ENCODE measurements at places on chromosomes 2 and 18.

DNA sequence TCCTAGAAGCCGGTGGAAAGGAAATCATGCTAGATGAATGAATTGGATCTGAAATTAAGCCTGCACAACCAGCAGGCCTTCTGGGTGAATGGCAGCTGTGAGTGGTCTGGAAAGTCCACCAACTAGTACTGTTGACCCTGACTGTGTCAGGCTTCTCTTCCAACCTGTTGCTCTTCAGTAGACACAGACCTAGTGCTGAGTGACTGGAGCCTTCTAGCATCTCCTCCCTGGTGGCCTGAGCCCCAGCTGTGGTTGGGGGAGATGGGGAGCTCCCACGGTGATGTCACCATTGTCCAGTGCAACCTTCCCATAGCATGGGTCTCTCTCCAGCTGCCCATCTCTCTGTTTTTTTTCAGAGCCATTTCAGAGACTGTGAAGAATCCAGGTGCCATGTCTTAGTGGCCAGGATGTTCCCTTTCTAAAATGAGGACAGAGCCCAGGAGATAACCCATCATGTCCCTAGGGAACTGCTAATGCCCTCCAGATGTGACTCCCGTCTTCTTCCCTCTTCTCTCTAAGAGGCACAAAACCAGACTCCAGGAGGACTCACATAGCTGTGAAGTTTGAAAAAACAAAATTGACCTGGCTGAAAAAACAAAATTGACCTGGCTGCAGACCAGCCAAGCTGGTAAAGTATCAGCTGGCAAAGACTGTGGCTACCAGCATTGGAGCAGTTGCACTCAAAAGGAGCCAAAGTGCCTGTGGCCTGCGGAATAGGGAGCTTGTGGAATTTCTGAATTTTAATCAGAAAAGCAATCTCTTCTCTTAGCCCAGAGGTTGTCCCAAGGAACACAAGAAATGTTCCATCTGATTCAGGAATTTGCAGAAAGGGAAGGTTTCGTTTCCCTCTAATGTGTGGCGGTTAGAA lies 67.4 kb upstream of the RPL31 start:
- DNase-seq: no peak

DNA sequence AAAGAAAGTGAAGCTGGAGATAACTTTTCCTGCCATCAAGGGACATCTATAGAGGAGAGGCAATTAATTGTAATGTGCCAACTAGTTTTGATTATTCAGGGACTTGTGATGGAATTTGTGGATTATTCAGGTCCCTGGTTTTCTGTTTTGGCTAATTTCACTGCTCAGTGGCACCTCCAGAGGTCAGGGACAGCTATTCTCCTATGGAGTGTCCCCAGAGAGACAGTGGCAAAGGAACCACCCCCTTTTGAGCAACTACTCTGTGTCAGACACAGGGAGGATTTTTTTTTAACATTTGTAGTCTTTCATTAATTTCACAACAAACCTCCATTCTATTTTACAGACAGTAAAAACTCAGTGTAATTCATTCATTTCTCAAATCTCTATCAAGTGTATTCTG lies 206.0 kb upstream of the SPRED2 start:
- no peak for DNase-seq

DNA sequence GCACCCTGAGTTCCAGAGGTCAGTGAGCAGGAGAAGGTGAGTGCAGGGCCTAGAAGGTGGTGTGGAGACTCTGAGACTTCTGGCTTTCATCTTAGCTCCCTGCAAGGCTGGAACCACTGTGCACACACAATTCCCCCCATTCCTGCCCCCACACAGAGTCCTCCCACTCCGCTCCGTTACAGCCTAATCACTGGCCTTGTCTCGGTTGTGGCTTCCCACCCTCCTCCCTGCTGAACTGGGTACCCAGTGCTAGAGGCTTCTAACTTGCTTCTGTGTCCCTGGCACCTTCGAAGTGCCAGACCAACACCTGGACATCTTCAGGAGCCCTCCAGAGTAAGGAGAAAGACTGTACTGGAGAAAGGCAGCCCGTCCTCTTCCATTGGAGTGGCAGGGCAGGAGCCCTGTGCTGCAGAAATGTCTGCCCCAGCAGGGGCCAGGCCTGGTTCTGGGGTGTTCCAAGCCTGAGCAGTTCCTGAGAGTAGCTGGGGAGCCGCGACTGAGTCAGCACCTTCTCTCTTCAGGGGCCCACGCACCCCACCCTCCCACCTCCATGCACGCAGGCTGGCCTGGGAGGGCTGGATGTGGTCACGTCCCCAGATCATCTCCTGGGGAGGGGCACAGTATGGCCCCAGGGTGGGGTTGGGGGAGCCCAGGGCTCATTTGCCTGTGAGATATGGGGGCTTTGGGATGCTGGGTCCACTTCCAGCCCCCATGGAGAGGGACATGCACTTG lies 23.4 kb downstream of the CROCC2 start:
- DNase-seq: no peak

- DNase-seq: no peak
Measured at GRCh38 chr2:156124458-156124857, 208.1 kb downstream of the NR4A2 start.

DNA sequence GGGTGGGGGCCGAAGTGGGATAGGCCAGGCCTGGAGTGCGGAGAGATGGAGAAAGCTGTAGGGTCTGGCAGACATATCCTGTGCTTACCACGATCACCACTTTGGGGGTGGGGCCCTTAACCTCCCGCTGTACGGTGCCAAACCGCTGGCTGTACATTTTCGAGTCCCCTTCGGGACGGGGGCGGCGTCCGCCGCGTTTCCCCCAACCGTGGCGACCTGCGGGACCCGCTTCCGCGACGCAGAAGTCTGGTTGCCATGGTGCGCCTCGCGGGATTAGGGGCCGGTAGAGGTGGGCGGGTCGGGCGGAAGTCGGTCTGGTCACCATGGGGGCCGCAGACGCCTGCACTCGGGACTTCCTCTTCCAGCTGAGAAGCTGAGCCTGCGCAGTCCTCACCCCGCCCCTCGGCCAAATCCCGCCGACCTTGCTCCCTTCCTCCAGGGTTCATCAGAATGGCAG lies at the start of gene CFAP53:
TSS of gene CFAP53 (minus strand) at position 248 of the 457 bp plus-strand sequence. CDS start at position 157, 91 bp downstream.
- peak; percentile 35 for DNase-seq

GRCh38 chr18:62812242-62812641 lies 96.9 kb downstream of the PHLPP1 start:
- no peak for DNase-seq

GRCh38 chr18:48820483-48821250 lies 130.1 kb downstream of the SMAD7 start:
- no peak for DNase-seq

DNA sequence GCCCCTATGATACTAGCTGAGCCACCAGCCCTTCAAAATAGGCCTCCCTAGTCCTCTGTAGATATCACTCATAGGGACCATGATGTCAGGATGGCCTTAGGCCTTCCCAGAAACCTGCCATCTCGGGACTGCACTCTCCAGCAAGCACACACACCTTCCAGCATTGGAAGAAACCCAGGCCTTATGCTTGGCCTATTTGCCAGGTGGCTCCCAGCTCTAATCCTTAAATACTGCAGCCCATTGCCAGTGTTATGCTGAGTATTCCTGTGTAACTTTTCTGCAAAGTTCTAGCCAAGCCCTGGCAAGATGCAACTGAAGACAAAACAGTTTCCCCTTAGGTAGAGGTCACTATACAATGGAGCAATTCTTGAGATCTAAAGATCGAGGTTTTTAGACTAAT lies 316.5 kb downstream of the SETBP1 start:
- no peak for DNase-seq

- no peak for DNase-seq
Measured at GRCh38 chr2:73930386-73930785, 3.7 kb downstream of the DGUOK start.

DNA sequence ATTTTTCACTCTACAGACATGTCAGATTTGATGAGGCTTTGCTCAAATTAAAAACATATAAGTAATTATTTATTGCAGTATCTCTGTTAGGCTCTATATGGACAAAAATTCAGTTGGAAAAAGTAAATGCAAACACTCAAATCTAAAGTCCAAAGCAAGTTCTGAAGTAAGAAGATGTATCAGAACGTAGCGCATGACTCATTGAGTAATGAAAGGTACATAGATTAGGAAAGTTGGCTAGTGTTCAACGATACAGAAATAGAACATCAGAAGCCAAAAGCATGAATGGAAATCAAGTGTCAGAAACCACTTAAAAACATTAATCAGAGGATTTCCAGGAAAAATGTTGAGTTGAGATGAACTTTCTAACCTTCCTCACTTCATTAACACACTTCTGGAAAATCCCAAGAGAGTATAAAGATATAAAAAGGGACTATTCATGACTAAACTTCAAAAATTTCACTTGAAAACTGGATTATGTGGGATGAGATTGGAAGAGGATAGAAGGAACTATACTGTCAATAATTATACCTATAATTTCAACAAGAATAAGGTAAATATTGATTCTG lies 494.1 kb downstream of the LRRTM4 start:
- DNase-seq: no peak

DNA sequence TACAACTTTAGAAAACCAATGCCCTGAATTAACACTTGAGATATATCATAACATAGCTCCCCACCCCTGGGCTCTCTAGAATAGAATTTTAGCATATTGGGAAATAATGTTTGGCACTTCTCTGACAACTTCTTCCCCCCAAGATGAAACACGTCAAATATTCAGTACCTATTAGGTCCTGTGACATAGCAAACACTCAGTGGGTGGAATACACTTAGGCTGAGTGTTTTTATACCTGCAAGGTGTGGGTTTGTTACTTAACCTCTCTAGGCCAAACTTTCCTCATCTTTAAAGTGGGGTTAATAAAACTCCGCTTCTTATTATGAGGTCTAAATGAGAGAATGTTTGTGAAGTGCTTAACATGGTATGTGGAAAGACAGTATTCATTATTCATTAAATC lies 56.1 kb downstream of the LAMA3 start:
- no peak for DNase-seq

DNA sequence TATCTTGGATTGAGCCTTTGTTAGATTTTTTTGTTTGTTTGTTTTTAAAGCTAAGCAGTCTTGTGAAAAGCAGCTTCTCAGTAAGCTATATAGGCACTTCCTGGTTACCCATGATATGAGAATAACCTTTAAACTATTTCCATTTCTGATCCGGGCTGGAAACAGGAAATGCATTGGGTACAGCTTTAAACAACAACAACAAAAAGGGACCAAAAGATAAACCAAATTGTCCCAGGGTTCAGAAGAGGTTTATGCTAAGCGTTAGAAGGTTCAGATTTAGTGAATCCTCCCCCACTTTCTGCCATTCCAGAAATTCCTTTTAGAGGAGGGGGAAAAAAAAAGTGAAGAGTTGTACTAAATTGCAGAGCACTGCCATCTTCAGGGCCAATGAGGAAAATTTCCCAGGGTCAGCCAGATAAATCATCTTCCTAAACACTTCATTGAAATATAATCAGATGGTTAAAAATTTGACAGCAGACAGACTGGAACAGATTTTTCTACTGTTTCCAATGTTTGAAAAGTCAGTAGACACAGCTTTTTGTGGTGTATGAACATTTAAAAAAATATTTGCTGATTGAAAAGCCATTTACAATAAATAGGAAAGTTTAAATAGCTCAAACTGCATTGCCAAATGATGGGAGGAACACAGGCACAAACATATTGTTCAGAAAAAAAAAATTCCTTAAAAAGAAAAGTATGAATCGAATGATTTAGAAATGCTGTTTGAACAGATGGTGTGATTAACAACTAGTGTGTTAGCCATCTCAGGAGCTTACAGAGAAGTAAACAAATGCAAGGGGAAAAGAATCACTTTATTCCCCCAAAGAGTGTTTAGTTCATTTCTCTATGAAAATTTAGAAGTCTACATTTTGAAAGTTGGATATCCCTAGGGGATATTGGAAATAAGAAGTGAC lies 189.9 kb upstream of the TANK start:
- peak; percentile 60 for DNase-seq

DNA sequence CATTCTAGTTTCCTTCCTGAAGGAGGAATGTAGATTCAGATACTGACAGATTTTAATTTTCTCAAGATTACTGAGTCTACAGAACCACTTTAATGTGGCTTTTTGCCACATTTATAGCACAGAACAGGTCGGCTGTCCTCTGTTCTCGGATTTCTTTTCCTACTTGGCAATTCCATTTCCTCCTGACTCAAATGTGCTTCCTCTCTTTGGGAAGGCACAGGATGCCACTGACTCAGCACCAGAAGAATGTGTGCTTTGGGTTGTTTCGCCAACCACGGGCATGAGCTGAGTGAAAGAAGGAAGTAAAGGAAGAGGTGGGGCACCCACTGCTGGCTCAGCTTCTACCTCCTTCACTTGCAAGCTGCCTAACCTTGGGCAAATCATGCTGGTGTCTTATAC lies 970.6 kb upstream of the ACVR2A start:
- peak; percentile 78 for DNase-seq

GRCh38 chr2:31216734-31217133 lies 581 bp downstream of the CAPN14 start:
- no peak for DNase-seq

- DNase-seq: no peak
Measured at GRCh38 chr2:134669731-134670669, 48.8 kb downstream of the TMEM163 start.

All from HS-5 (cell line).